Activated CD4-positive, CD25-positive, alpha-beta regulatory T cell treated with anti-CD3 and anti-CD28 coated beads, Interleukin-2, amount 50 U/mL, for 16 hours (primary cell): ENCODE measurements at places on chromosomes 5 and 9.

DNA sequence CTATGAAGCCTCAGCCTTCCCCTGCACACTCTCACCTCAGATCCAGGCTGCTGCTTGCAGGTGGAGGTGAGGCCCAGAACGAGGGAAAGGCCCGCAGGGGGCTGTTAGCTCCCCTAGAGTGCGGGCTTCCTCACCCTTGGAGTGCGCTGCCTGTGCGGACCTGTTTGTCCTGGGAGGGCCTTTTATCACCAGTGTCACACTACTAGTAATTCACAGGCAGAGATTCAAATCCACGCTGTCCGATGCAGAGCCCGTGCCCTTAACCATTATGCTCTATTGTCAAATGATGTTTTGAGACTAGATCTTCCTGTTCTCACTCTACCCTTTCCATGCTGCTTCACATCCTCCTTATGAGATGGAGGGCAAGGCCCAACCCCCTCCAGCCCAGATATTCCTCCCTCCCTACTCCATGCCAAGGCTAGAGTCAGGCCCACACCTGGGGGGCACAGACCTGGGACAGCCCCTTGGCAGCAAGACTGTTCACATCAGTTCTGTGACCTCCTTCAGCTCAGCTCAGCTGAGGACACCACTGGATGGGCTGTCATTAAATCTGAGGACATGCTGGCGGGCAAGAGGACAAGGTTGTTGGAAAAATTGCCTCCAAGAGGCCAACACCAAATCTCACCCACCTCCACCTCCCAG lies 112.8 kb upstream of the SPOCK1 start:
- no peak for DNase-seq

- no peak for DNase-seq
Measured at GRCh38 chr9:100099722-100100042, 639 bp downstream of the INVS start.

GRCh38 chr5:90612919-90613318 lies 54.3 kb downstream of the ADGRV1 start:
- DNase-seq, result no peak

GRCh38 chr5:168931638-168932345 lies 352.6 kb upstream of the PANK3 start:
- DNase-seq, result no peak

DNA sequence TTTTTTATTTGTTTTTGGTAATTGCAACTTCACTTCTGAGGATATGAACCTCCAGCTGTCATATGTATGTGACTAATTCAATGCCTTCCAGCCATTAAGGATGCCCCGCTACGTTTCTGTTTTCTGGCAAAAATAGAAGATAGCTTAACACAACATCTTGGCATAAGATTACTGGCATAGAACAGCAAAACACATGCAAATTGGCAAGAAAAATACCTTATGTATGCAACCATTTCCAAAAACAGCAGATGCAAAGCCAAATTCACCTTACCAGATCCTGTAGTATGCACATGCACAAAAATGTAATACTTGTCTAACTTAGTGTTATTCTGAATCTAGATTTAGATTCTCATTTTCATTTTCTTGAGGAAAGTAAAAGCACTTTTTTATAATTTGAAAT lies 461.1 kb upstream of the CYLC2 start:
- no peak for DNase-seq

DNA sequence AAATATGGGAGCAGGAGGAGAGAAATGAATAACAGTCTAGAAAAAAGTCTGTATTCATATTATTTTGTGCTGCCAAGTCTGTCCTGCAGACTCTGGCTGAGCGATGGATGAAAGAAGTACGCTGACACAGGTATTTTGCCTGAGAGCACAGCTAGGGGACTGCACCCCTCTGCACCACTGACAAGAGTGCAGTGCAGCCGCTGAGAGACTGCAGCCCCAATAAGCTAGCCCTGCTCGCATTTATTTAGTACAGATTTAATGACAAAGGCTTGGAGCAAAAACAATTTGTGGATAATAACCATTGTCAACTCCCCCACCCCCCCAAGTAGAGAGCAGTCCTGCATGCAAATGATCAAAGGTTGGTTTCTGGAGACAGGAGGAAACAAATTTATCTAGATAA lies 13.3 kb upstream of the MRPS30 start:
- DNase-seq, result no peak

DNA sequence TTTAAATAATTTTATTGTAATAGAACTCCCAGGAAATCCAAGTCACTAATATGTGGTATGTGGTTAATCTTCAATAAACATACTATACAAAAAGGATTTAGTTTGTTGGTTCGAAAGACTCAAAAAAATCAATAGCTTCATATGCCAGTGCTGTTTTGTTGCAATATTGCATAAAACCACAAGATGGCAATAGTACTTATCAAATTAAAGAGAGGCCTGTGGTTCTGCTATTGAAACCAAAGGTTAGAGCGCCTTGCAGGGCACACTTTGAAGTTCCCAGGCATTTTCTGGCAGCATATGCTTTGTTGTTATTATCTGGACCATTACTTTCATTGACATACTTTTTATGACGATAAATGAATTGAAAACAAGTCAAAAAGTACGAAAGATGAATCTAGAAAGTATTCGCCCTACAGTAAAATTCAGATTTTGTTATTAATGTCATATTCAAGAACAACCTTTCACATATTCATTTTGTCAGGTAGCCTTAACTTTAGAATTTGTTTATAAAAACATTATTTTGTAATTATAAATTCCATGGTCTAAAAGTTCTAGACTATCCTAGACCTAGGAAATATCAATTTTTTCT lies 316.3 kb downstream of the MCTP1 start:
- DNase-seq, result no peak

- no peak for DNase-seq
Measured at GRCh38 chr9:2524601-2525000, 97.0 kb upstream of the VLDLR start.

DNA sequence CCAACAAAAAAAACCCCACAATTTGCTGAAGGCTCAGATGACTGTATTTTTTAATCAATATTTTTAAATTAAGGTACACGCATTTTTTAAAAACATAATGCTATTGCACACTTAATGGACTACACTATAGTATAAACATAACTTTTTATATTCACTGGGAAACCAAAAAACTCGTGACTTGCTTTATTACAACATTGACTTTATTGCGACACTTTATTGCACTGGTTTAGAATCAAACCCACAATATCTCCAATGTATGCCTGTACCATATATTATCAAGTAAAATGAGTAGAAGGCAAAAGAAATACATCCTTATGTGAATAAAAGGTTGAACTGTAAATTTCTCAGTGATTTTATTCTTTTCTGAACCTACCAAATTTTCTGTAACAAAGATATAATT lies 53.7 kb downstream of the RICTOR start:
- no peak for DNase-seq

DNA sequence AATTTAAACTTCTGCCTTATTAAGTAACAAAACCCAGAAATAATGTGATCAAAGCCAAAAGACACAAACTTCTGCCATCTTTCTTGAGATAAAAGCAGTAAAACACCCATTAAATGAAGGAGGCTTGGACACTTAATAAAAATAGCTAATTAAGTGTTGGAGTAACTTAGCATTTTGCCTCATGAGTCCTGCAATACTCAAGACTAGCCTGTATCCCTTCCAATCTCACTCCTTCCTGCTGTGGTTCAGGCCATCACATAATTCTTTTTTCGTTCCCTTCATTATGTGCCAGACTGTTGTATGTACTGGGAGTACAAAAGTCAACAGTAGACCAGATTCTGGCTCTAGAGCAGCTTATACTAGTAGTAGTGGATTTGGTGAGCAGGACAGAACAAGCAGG lies 250.2 kb downstream of the NFIB start:
- DNase-seq, result no peak

GRCh38 chr5:128669803-128670202 lies 131.8 kb upstream of the FBN2 start:
- no peak for DNase-seq

GRCh38 chr9:113164536-113165300 lies 13.9 kb downstream of the SLC31A2 start:
- no peak for DNase-seq

DNA sequence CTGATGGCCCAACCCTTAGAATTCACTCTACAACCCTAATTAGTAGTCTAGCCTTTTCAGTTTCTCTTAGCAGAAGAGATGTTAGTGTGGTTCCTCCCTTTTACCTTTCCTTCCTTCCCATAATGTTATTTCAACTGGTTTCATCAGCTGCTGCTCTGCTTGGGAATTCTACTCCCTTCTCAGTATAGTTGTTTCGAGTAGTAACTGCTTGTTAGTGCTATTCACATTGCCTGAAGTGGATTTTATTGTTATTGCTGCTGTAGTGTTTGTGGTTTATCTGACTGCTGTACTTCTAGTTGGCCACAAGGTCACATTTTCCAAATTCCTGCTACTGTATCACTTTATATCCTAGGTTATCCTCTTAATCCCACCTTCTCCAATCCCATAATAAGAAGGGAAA lies 29.7 kb downstream of the SMIM15 start:
- no peak for DNase-seq

DNA sequence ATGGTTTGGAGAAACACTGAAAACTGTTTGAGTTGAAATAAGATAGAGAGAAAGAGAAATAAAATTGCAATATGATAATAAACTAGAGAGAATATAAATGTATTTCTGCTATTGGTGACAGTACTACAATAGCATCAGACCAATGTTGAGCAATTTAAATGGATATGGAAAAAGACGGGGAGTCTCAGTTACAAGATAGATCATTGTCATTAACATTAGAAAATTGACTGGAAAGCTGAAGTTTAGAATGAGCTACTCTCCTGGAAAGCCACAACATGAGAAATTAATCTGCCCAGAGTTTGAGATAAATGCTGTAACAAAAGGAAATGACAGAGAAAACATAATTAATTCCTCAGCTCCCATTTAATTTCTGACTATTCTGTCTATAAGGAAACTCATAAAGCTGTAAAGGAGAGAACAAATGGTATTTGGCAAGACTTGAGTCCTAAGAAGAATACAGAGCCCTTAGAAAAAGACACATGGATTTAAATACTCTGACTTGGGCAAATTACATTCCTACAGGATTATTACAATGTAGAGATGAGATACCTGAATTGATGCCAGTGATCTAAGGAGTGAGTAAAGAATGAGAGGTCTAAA lies 624.5 kb upstream of the CHD1 start:
- no peak for DNase-seq
